ENCODE measurements at places on chromosomes 3 and 15. TPM values are rescaled to one million over a fixed set of nuclear protein-coding genes. Genes with fewer than 3 reads are reported as not detected.

DNA sequence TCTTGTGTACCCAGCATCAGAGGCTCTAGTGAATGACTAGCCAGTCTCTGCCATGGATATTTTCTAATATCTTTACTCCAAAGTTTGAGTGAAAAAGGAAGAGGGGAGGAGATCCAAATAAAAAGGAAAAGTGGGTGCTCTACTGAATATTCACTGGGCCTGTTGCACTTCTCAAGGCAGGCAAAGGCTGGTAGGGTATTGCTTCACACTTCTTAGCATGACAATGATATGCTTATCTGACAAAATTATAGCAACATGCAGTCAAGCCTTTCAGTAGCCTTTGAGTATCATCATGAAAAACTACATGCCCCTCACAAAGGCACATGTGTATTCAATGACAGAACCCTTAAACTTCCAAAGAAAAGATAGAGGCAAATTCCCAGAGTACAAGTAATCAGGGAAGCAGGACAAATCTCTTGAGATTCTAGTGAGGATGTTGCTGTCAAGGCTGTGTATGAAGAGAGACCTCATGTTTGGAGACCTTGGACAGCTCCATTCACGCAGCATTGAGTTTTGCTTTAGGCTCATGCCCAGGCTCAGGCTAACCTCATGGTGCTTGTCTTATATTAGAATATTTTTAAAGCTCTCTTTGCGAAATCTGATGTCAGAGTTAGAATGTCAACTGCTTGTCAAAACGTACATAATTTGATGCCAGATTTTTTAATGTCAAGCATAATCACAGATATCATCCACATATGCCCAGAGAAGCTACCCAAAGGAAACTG, 506.9 kb downstream of the OCA2 start:
- DNase-seq: no peak

- no peak for DNase-seq
These were observed 17.3 kb upstream of the LRRK1 start for GRCh38 chr15:100901702-100902435.

DNA sequence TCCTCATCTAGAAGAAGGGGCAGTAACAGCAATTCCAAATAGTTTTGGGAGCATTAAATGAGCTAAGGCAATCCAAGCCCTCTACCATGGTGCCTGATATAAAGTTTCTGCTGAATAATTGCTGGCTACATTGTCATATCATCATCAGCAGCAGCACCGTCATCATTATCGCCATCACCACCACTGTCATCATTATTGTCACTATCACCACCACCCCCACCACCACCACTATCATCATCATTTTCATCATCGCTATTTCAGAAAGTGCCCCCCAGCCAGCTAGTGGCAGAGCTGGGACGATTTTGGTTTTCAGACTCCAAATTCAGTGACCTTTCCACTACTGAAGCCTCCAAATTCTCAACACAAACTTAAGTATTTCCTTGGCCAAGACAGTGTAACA, 15.0 kb downstream of the XCR1 start:
- no peak for DNase-seq

DNA sequence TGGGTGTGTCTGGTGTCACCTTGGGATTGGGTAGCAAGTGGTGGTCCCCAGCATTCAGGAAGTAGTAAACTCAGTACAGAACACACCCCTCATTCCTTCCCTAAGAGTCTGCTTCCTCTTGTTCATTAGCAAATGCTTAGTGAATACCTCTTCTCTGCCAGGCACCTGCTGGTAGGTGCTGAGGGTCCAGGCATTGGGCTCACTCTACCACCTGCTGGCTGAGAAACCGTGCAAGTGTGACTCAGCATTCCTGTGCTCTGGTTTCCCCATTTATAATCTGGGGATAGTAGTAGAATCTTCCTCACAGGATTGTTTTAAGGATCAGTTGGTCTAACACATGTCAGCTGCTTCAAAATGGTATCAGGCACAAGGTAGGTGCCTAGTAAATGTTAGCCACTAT, 4.8 kb downstream of the SHF start:
- no peak for DNase-seq

GRCh38 chr15:68786753-68787152, 33.9 kb downstream of the ANP32A start:
- DNase-seq: no peak

DNA sequence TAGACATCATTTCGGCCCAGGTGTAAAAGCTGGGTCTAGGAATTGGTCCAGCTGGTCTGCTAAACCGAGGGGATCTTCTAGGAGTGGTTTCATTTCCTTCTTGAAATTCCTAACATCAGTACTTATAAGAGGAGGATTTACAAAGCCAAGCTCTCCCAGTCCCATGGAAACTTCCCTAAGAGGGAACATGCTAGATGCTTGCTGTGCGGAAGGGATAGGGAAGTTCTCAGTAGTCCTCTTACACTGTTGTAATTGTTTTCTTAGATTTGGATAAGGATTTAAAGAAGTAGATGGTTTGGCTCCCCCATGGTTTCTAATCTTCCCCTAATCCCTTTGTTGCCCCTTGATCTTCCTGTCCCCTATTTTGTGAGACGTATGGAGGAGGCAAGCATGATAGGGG, 89.7 kb upstream of the XCR1 start:
- no peak for DNase-seq

DNA sequence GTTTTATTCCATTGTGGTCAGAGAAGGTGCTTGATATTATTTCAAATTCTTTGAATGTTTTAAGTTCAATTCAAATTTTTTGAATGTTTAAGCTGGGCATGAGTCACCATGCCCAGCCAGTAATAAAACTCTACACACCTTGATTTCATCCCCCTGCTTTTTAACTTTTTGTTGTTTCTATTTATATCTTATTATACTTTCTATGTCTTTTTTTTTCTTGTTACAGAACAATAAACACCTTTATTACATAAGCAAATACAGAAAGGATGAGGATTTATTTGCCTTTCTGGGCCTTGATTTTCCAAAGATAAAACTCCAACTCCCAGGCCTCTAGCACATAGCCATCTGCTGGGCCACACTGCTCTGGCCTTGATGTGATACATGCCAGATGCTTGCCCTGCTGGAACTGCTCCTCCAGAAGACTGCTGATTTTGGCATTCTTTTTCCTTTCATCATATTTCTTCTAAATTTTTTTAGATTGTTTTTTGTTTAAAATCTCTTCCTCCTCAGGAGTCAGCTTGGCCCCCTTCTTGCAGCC, 14.0 kb downstream of the DNAH12 start:
- no peak for DNase-seq

CELSR3 gene
- total RNA-seq: 0.59 TPM

EOGT gene
- 60.3 TPM for total RNA-seq

GRIP2 gene
- 7.1 TPM for total RNA-seq

ZNF774 gene
- total RNA-seq: 4.3 TPM

All from right atrium auricular region (tissue), 2 donors.